ENCODE measurements at places on chromosomes 5 and 9.
A peak's percentile ranks its signal among the peaks of the same experiment; 100 is the strongest.

DNA sequence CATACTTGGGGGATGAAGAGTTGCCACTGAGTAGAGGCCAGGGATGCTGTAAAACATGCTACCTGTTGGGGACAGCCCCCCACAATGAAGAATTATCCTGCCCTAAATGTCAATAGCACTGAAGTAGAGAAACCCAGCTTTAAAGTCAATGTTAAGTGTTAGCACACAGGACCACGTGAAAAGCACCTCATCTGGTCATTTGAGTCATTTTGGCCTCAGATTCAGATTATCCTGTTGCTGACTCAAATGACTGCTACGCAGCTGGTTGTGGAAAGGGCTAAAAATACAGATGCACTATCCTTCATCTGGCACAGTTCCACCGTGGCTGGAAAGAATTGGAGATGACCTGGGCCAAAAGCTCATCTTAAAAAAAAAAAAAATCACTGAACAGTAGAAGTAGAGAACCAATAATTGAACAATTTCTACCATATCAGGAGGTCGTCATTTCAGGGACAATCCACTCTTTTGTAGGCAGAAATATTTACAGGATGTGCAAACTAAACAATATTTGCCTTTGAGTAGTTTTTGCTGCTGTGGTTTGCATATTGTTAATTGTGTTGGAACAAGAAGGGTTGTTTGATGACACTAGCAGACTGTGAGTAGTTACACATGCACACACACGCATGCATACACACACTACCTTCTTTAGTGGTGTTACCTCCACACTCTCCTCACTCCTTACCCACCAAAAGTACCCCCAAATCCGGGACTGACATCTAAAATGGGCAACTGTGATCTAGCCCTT is 195.3 kb upstream of the KLF9 start:
- no peak for DNase-seq

- DNase-seq = no peak
Measured at GRCh38 chr9:128145951-128146351, 3.3 kb upstream of the LCN2 start.

DNA sequence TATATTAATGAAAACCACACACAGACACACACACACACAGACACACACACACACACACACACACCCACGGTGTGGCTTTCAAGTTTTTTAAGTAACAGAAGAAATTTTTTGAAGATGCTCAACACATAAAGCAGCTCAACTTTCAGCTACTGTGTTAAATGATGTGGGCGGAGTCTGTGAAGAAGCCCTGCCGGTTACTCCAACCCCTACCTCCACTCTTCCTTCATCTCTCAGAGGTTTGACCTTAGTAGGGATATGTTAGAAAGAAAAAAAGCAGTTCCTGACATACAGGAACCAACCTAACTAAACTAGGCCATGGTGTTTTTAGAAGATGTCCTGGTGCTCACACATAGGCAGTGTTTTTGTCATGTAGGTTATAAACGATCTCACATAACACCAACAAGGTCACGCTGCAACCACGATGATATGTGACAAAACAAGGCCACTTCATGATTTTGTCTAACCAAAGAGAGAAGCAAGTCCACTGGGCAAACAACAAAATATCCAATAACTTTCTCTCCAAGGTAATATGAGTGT is 112.8 kb downstream of the EMB start:
- no peak for DNase-seq

DNA sequence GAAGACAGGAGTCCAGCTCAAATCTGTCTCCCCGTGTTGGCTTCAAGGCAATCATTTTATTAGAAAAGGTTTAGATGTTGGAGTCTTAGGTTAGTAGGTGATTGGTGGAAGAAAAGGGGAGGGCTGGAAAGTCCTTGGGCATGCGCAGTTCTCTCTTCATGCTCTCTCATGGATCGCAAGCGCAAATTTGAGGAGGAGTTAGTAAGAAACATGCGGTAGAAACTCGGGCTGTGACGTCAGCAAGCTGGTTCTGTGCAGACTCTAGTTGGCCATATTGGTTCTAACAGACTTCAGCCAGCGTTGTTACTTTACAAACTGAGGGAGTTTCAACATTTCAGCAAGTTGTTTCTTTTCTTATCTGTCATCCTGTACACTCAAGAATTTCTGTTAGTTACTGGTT is 392.2 kb downstream of the CDK5RAP2 start:
- DNase-seq = no peak

- DNase-seq = no peak
Measured at GRCh38 chr5:44266882-44267576, 122.2 kb downstream of the FGF10 start.

GRCh38 chr5:54785729-54786591 is 199.4 kb downstream of the ESM1 start:
- DNase-seq = peak; percentile 70

- DNase-seq = no peak
Measured at GRCh38 chr5:123599171-123599570, 87.2 kb downstream of the CSNK1G3 start.

GRCh38 chr5:128895122-128895521 is 70.2 kb upstream of the SLC27A6 start:
- no peak for DNase-seq

DNA sequence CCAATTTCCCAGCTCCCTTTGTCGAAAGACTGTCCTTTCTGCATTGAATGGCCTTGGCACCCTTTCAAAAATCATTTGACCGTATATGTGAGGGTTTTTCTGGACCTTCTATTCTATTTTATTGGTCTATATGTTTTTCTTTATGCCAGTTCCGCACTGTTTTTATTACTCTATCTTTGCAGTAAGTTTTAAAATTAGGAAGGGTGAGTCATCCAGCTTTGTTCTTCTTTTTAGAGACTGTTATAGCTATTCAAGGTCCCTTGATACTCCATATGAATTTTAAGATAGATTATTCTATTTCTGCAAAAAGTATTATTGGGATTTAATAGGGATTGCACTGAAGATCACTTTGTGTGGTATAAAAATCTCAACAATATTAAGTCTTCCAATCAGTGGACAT is 44.2 kb upstream of the STARD4 start:
- DNase-seq = no peak

GRCh38 chr9:2664174-2665065 is 42.8 kb downstream of the VLDLR start:
- no peak for DNase-seq

GRCh38 chr9:34802916-34803315 is 93.0 kb upstream of the CCL21 start:
- DNase-seq = no peak

DNA sequence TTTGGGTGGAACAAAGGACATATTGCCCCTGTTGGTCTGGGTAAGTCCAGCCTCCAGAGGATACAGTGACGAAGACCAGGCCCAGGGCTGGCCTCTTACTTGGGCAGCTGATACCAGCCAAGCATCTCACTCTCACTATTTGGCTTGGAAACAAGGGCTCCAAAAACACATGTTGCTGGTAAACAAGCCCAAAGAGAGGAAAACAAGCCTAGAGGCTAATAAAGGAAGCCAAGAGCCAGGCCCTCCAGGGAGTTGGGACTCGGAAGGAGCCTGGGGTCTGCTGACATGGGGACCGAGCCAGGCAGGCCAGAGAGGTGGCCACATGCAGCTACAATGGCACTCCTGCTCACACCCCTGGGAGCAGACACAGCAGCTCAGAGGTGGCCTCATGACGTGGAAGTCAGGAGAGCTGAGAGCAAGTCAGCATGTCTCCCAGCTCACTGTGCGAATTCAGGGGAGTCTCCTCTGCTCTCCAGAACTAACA is 5.7 kb downstream of the SPARC start:
- DNase-seq = no peak

GRCh38 chr9:133429641-133430161 is 7.5 kb downstream of the ADAMTS13 start:
- DNase-seq = no peak

DNA sequence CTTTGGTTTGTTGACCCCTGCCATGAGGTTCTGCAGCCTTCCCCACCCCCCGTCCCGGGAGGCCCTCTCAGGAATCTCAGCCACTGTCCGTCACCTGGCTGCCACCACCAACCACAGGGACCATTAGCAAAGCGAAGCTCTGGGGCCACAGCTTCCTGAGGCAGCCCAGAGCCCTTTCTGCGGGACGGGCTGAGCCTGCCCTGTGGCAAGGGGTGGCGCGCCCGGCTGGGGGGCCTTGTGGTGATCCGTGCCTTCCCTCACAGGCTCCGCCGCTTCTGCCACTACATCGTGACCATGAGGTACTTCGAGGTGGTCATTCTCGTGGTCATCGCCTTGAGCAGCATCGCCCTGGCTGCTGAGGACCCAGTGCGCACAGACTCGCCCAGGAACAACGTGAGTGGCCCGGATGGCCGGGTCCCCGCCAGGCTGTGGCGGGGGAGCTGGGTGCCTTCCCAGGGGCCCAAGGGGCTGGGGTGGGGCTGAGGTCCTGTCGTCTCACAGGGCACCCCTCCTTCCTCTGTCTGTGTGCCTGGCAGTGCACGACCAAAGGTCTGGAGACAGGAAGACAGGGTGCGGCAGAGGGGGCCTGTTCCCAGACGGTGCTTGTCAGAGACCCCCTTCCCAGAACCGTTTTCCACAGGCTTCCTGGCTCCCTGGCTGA is 169.2 kb downstream of the CACNA1B start:
- DNase-seq = no peak

DNA sequence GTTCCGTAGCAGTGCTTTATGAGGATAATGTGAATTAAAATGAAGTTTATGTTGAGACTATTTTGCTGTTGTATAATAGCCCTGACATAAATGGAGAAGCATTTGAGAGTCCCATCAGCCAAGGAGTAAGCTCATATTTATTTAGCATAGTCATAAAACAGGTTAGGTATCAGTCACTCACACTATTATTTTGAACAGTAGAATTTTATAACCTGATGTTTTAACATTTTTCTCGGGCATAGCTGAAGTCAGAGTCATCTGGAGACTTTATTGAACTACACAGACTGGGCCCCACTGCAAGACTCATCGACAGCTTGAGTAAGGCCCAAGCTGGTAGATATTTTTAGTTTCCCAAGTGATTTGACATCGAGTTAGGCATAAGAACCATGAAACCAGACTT is 620.3 kb upstream of the WWC1 start:
- DNase-seq = no peak

DNA sequence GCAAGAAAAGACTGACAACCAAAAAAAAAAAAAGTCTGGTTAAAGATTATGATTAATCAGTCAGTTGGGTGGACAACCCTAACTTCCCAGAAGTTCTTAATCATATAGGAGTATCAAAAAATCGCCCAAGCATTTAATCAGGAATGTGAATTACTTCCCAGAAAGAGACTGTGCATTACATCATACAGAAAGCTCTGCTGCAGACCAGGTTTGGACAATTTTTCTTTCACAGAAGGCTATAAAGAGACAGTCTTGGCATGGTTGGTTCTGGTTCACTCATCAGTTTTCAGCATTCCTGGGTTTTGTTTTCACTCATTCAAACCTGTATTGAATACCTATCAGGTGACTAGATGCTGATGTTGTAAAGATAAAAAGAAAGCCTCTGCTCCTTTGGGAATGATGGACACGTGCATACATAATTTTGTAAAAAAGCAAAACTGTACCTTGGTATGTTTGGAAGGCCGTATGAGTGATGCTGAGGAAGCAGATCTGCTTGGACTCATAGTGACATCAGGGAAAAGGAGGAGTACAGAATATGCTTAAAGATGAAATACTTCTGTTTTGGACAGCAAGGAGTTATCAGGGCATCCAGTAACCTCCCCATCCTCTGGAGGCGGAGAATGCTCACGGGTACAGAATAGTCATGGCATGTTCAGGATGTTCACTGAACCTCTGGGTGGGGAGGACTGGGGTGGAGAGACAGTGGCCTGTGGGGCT is 178.4 kb downstream of the GNA14 start:
- DNase-seq = no peak

- DNase-seq = no peak
Measured at GRCh38 chr9:127097683-127098082, 24.8 kb downstream of the ANGPTL2 start.

- DNase-seq = no peak
Measured at GRCh38 chr5:151186052-151186451, 28.5 kb upstream of the ANXA6 start.

DNA sequence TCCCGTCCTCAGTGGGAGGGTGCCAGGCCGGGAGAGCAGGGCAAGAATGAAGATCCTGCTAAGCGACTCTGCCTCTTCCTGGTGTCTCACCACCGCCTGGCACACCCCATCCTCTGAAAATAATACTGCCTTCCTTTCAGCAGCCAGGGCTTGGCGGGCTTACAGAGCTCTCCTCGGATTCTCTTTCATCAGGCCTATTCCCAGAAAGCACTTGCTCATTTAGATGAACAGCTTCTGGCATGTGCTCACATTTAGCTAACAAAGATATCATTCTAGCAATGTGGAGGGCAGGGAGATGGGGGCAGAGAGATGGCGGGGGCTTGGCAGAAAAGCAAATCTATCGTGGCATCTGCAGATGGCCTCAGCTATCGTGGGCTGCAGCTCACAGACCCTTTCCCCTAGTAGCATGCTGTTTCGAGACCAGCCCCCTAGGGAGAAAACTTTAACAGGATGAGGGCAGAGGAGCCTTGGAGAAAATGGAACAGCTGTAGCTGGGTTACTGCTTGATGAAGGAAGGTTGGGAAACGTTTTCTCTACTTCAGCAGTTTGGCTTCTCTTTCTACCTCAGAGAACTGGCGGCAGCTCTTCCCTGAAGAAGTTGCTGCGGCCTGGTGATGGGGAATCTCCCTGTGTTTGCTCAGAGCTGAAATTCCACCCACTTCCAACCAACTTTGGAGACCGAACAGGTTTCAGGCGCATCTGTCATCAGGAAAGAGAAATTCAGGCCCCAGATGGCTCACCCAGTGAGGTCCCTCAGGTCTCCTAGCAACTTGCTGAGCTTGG is 102.1 kb downstream of the TMEM174 start:
- DNase-seq = peak; percentile 77

DNA sequence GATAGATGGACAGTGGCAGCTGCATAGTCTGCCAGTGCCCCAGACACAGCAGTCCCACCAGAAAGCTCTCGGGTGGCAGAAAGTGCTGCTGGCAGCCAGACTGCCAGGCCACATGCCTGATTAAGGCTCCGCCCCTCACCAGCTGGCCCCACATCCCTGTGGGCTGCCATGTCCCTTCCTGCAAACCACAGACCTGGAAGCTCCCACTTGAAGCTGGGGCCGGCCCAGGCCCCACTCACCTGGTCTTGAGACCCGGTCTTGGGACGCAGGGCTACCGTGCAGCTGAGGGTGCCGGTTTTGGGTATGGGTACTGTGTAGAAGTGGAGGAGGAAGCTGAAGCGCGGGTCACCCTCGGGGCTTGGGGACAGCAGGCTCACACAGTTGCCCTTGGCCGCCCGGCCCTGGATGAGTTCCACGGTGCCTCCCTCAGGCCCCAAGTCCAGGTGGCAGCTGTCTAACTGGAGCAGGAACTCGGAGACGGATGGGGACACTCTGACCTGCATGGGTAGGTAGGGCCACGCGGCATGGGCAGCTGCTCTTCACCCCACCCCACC is 15.3 kb downstream of the FPGS start:
- DNase-seq = peak; percentile 45

- no peak for DNase-seq
Measured at GRCh38 chr5:2014058-2014610, 131.4 kb upstream of the IRX4 start.
